ENCODE measurements at places on chromosomes 13 and 19.

DNA sequence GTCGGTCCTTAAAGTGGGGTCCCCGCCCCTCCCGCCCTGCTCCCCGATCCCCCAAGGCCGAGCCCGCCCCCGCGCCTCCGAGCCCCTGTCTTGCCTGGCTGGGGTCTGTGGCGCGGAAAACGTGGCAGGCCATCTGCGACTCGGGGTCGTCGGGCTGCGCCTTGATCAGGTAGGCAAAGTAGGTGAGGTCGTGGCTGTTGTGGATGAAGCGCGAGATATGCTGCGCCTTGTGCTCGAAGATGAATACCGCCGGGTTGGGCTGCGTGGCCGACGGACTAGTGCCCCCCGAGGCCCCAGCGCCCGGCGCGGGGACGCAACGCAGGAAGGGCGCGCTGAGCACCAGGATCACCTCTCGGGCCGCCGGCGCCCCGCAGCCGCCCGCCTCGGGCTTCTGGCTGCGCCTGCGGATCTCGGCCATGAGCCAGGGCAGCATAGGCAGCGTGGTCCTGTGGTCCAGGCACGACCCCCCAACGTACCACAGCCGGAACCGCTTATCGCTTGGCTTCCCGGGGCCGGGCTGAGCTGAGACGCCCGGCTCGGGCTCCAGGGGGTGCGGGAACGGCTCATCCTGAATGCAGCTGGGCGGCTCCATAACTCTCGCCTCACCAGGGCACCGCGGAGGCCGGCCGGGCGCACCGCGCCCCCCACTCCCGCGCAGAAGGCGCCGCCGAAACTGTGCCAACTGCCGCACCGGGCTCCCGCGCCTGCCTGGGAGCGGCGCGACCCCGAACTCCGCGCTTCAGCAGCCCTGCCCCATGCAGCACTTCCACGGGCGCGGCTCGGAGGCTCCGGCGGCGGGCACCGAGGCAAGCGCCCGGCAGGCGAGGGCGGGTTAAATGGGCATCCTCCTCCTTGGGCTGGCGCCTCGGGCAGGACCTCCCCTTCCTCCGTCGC is 546 bp downstream of the TBC1D4 start:
- DNase-seq = no peak

- no peak for DNase-seq
These were observed 312.7 kb downstream of the ATP8A2 start for GRCh38 chr13:25684491-25684890.

GRCh38 chr13:113747291-113747833 is 11.7 kb upstream of the TMEM255B start:
- DNase-seq = no peak

- DNase-seq = no peak
These were observed 156.4 kb downstream of the KCTD15 start for GRCh38 chr19:33953023-33953422.

DNA sequence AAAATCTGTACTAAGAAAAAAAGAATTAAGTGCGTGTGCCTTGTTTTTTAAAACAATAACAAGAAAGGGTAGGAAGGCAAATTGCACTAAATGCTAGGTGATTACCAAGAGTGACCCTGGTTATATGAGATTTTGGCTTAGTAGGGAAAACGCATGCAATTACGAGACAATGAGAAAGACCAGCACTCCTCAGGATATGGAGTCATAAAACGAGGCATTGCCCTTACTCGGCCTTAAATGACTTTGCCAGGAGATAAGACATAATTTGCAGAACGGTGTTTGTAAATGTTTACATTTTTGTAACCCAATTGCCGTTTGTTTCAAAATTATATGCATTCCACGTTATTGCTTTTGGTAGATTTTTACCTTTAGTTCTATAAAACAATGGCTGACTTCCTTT is 179.8 kb downstream of the RBM26 start:
- DNase-seq = no peak

DNA sequence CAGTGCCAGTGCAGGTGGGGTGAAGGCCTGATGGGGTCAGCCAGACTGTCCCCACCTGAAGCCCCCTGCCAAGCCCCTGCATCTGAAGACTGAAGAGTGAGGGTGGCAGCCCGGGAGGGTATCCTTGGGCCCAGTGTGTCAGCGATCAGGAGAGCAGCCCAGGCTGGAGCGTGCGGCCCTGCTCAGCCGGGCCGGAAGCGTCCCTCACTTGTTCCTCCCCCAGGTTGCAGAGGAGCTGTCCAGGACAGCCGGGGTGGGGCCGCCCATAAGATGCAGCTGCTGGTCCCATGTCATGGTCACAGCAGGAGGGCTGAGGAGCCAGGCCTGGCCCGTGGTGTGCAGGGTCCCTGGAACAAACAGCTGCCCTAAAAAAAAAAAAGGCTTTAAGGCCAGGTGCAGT is 55.4 kb downstream of the KDM4B start:
- no peak for DNase-seq

DNA sequence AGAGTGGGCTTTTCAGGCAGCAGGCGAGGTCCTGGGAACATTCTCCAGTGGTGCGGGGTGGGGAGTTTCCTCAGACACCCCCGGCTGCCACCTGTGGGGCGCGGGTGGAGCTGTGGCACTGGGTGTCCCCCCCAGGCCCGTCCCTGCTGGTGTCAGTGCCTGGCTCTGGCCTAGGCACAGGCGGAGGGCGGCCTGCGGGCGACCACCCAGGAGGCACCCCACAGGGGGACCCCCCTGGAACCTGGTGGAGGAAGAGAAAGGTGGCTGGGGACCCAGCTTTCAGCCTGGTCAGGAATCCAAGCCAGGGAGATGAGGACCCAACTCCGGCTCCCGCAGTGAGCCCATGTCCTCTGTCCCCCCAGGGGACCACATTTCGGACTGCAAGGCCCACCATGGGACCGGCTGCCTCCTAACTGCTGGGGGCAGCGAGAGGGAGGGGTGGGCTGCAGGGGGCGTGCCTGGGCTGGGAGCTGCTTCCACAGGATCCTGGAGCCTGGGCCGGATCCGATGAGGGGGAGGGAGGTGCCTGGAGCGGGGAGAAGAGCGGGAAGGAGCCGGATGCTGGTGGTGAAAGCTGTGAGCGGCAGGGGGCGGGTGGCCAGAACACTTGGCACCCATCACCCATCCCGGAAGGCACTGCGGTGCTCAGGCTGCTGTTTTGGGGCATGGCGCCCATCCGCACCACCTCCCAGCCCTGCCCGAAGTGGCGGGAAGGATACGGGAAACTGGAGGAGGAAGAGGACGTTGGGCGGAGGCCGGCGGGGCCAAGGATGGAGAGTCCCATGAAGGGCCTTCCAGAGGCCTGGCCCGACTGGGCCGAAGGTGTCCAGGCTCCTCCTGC is 5.5 kb upstream of the CTXN1 start:
- DNase-seq = no peak

DNA sequence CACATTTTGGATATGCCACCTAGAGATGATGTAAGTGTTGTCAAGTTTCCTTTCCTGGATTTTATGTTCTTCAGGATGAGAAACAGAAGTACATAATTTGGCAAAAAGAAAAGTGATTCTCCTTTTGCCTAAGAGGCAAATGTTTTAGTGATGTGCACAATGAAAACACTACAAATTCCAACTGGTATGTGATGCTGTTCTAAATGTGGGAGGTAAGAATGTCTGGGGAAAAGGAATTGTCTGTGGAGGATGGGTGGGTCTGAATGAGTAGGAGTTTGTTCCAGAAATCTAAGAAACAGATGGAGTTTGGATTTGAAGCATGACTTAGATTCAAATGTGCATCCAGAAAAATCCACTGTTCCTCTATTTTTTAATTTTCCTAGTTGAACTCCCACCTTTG is 473.6 kb upstream of the SPRY2 start:
- DNase-seq = no peak

DNA sequence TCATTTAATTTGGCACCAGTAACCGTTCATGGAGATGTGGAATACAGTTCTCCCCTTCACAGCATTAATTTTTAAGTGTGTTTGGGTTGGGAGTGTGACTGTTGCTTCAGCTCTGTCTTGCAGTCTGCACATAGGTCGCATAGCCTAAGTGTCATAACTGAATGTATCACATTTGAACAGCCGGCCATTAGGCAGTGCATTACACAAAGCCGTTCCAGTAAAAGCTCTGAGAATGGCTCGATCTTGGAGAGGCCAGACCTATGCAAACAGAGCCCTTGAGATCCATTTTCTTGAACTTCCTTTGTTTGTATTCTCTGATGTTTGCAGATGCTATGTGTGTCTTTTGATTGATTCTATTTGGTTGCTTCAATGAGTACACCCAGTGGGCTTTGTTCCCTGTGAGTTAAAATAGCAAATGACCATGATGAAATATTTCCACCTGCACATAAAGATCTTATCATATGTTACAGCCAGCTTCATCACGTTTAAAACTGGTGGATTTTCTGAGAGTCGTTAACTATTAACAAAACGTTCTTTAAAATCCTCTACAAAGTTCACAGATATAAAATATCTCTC is 1104.9 kb upstream of the SLC10A2 start:
- DNase-seq = no peak

- no peak for DNase-seq
These were observed 15.2 kb upstream of the PAK4 start for GRCh38 chr19:39110263-39110967.

- no peak for DNase-seq
These were observed 87.9 kb upstream of the ZNF507 start for GRCh38 chr19:32257326-32258073.

DNA sequence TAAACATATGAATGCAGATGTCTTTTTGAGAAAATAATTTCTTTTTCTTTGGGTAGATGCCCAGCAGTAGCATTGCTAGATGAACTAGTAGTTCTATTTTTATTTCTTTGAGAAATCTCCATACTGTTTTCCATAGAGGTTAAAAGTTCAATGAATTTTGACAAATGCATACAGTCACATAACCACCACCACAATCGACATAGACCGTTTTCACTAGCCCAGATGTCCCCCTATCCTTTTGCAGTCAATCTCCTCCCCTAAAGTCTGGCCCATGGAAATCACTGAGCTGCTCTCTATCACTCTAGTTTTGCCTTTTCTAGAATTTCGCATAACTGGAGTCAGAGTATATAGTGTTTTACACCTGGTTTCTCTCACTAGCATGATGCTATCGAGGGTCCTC is 10.8 kb downstream of the FAM216B start:
- DNase-seq = no peak

DNA sequence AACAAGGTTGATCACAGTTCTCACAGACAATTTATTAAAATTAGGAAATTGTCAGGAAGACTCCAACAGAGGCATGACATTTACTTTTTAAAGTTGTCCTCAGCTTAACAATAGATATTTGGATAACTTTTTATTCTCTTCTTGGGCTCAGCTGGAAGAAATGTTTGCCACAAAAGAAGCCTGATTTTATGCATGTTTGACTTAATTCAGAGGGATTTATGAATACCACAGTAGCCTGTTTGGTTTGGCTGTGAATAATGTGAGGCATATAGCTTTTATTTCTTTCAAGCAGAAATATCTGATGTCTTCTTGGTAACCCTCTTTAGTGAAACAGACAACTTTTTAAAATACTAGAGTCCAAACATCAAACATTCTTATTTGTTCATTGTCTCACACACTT is 1464.5 kb upstream of the SLC10A2 start:
- no peak for DNase-seq

GRCh38 chr19:48530066-48530720 is 18.6 kb upstream of the LMTK3 start:
- DNase-seq = no peak

GRCh38 chr13:54563286-54563685 is 1534.7 kb downstream of the OLFM4 start:
- no peak for DNase-seq

DNA sequence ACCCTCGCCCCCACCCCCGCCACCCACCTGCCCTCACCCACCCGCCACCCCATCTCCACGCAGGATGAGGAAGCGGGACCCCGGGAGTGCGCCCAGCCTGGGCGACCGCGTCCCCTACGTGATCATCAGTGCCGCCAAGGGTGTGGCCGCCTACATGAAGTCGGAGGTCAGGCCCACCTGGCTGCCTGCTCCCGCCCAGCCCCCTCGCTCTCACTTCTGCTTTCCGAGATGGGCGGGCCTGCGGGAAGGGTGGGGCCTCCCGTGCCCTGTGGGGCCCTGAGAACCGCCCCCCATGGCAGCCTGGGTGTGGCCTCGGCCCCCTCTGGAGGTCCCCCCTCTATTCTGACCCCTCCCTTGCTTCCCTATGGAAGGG is 3.1 kb upstream of the SPIB start:
- no peak for DNase-seq

DNA sequence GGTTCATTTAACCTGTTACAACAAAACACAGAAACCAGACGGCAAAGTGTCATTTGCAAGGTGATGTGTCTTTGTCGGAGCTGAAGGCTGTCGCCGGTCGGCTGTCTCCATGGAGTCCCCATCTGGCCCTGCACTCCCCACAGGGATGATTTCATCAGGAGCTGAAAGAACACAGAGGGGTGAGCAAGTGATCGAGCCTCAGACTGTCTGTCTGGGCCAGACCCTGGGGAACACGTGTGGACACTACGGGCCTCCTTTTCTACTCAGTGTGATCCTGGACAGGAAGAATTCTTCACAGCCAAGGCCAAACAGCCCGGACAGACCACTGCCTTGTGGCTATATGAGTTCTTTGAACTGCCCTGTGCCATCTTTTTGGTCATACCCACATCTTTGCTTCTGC is 85.1 kb downstream of the RNASEH2B start:
- DNase-seq = no peak

All from anterior cingulate cortex (tissue), 58 donors.